Hematopoietic multipotent progenitor cell treated with erythropoietin and hydrocortisone succinate and interleukin-3 and kit ligand, for 17 days (in vitro differentiated cells): ENCODE measurements at places on chromosomes 13 and 19.

DNA sequence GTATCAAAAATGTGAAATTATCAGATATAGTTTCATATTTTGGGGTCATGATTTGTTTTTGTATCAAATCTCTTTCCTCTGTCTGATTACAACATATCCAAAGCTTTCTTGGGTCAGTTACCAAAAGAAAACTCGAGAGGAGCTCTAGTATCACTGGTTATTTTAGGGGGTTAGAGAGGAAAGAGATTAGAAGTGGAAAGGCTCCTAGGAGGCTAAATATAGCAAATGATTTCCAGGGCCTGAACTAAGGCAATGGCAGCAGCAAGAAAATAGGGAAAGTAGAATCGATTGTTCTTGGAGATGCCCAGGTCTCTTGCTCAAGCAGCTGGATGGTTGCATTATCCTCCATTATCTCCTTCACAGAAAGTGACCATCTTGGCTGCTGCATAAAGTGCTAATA lies 72.9 kb downstream of the NHLRC3 start:
- DNase-seq = no peak

- DNase-seq = no peak
Measured at GRCh38 chr13:111977179-111977506, 89.8 kb upstream of the SOX1 start.

GRCh38 chr19:41261474-41262190 lies 2.5 kb upstream of the HNRNPUL1 start:
- DNase-seq = no peak

GRCh38 chr13:113853518-113854237 lies 10.2 kb downstream of the GAS6 start:
- no peak for DNase-seq

GRCh38 chr19:45568732-45569131 lies 15.9 kb downstream of the OPA3 start:
- DNase-seq = no peak

DNA sequence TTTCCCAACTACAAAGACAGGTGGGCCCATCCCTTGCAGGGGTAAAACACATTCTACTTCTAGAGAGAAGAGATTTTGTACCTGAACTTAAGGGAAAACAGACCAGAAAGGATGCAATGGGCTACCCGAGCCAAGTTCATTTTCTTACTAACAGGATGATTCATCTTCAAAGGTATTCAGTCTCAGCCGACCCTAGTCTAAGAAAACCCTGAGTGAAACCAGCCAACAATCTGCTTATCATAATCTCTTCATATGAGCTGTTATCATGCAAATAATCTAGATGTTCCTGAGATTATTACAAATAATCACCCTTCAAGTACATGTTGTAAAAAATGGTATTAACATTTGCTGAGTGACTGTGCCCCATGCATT lies 15.6 kb downstream of the PABPC3 start:
- no peak for DNase-seq

GRCh38 chr19:8075158-8076074 lies 22.9 kb downstream of the CCL25 start:
- DNase-seq = no peak

GRCh38 chr13:63048653-63049052 lies 1633.0 kb upstream of the PCDH20 start:
- DNase-seq = no peak

DNA sequence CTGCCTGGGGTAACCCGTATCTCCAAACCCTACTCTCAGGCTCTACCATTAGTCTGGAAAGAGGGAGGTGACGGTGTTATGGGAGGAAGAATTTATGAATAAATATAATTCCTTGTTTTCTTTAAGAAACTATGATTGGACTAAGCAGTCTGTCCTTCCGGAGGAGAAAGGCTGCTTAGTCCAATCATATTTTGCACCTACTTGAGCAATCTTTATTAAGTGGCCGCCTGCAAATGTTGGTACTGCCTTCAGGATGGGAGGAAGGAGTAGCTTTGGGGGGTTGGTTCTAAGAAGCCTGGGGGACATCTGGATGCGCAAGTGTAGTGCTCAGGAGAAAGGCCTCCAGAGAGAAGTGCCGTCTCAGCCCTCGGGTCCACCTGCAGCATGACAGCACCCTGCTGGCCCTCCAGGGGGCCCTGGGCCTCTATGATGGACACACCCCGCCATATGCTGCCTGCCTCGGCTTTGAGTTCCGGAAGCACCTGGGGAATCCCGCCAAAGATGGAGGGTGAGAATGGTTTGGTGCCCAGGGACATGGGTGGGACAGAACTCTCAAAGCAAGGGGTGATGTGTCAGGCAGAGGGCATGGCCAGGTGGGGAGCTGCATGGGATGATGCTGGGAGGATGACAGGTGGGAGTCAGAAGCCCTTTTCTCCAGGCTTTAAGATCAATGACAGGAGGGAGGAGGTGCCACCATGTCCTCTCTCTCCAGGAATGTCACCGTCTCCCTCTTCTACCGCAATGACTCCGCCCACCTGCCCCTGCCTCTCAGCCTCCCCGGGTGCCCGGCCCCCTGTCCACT lies 4.1 kb downstream of the ACP4 start:
- no peak for DNase-seq

- DNase-seq = no peak
Measured at GRCh38 chr19:6375411-6376010, at the start of gene PSPN. Gene PSPN, minus strand, starts transcription at chr19:6375933. Its CDS starts 84 bp downstream, at chr19:6375849.

GRCh38 chr19:3506384-3507340 lies 551 bp downstream of the FZR1 start:
- peak; percentile 53 for DNase-seq

GRCh38 chr13:93915269-93915809 lies 564.1 kb downstream of the DCT start:
- DNase-seq = no peak

DNA sequence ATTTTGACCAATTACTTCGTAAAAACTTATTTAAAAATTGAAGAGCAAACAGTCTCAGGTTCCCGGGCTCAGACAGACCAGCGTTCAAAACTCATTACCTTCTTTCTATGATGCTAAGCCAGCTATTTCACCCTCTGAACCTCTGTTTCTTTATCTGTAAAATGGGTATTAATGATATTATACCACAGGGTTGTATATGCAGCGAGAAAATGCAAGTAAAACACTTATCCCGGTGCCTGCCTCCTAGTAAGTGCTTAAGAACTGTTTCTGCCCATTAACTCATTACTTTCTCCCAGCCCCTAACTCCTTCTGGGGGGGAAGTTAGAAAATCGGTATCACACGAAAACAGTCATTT lies 410 bp upstream of the PAK4 start:
- DNase-seq = no peak

DNA sequence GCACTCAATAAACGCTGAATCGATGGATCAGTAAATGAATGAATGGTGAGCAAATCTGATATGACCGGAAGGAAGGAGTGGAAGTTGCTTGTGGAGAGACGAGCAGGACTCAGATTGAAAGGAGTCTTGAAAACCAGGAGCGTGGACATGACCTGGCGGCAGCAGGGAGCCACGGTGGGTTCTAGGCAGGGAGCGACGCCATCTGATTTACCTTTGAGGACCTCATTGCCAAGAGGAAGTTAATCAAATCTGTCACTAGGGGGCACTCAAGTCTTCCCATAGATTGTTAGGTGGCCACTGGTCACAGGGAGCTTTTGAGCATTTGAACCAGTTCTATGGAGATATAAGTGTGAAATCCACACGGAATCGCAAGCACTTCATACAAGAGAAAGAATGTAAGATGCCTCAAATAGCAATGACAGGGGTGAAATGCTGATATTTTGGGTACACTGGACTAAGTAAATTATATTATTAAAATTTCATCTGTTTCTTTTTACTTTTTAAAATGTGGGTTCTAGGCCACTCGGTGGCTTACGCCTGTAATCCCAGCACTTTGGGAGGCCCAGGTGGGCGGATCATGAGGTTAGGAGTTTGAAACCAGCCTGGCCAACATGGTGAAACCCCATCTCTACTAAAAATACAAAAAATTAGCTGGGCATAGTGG lies 9.2 kb upstream of the FBN3 start:
- peak; percentile 51 for DNase-seq

DNA sequence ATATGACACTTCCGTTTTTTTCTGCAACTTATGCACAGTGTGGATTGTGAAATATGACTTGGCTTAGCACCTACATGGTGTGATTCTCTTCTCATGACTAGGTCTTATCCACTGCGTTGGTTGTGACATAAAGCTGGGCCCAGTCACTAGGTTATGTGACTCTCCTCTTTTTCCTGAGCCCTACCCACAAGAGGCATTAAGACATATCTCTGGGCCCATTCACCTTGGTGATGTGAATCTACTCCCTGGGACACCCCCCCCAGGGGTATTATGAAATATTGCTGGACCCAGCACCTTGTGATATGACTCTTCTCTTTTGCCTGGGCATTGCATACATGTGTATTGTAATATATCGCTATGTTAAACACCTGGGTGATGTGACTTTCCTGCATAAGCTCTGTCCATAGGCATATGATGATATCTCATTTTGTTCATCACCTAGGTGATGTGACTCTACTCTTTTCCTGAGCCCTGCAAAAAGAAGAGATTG lies 85.8 kb upstream of the ZNF43 start:
- no peak for DNase-seq

DNA sequence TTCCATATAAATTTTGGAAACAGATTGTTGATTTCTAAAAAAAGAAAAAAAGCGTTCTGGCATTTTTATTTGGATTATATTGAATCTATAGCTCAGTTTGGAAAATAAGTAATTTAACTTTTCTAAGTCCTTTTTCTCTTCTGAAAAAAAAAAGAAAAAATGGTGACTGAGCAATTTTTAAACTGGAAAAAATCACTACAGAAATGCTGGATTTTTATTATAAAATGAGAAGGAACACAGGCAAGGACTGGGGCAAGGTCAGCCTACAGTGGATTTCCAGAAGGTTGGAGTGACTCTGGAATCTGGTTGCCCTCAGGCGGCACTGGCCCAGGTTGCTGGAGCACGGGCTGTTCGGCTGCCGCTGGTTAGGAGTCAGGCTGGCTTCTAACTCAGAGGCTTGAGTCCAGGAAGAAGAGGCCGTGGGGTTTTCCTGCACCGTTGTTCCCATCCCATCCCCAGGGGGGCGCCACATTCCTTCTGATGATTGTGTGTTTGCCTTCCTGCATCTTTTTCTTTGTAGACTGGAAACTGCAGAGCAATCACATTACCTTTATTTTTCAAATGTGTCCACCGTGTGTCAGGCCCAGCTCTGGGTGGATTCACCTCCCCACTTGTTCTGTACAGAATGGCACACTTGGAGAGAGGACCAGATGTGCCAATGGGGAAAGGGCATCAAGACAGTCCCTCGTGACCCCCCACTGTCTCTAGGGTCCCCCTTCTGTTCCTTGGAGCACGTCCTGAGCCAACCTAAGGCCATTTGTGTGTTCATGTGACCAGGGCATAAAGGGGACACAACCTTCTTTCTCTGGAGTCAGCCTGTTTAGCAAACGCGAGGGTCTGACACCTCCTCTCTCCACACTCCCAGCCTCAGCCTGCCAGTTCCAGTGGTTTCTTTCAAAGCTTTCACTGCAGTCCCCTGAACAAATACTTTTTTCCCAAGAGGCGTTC lies 44.5 kb upstream of the GTF3A start:
- peak; percentile 21 for DNase-seq

- DNase-seq = no peak
Measured at GRCh38 chr19:829129-829758, 1.6 kb downstream of the AZU1 start.

DNA sequence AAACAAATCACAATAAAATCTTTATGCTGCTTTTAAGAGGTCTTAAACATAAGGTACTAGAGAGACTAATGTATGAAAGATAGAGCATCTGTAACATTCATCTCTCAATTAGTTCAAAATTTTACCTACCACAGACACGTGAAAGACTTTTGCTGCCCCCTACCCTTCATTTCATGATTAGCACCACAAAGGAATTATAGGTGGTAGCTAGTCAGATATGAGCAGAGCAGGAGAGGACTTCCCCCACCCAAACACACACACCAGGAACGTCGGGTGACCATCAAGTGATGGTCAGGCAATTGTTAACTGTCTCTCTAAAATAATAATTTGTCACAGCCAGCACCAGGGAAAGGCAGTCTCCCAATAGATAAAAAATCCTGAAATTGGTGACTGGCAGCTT lies 1531.7 kb upstream of the SPRY2 start:
- no peak for DNase-seq

GRCh38 chr19:17172624-17173345 lies 42.4 kb upstream of the USE1 start:
- DNase-seq = no peak

DNA sequence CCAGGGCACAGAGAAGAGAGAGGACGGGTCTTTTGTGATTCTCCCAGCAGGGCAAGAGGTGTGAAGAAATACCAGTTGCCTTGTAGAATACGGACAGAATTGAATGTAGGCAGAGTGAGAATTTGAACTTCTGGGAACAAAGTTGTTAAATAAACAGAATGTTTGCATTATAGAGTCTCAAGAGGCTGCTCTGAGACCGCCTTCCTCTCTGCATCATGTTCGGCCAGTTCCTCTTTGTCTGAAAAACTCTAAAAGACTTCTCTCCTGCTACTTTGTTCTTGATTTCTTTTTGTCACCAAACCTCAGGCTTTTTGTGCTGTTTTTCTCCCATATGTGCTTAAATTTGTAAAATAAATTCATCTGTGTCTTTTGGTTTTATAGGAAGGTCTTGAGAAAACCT lies 256.4 kb downstream of the DLEU7 start:
- no peak for DNase-seq

GRCh38 chr19:39038098-39038497 lies 5.7 kb upstream of the FBXO27 start:
- DNase-seq = no peak

GRCh38 chr13:59205501-59205900 lies 958.2 kb downstream of the DIAPH3 start:
- no peak for DNase-seq

DNA sequence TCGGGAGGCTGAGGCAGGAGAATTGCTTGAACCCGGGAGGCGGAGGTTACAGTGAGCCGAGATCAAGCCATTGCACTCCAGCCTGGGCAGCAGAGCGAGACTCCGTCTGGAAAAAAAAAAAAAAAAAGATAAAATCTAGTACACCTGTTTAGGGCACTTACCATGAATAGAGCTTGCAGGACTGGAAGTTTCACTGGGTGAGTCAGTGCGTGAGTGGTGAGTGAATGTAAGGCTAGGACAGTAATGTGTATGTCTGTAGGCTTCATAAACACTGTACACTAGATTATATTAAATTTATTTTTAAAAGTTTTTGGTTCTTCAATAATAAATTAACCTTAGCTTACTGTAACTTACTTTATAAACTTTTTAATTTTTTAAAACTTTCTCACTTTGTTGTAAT lies 22.9 kb downstream of the PPP5C start:
- no peak for DNase-seq

GRCh38 chr19:52214241-52214640 lies 24.4 kb downstream of the PPP2R1A start:
- no peak for DNase-seq
